ENCODE measurements at places on chromosomes 11 and 22. TPM values are rescaled to one million over a fixed set of nuclear protein-coding genes. Genes with fewer than 3 reads are reported as not detected.

Gene INSC
- 0.71 TPM for polyA plus RNA-seq

GRCh38 chr11:96704847-96705246 is 315.0 kb downstream of the JRKL start:
- no peak for DNase-seq

DNA sequence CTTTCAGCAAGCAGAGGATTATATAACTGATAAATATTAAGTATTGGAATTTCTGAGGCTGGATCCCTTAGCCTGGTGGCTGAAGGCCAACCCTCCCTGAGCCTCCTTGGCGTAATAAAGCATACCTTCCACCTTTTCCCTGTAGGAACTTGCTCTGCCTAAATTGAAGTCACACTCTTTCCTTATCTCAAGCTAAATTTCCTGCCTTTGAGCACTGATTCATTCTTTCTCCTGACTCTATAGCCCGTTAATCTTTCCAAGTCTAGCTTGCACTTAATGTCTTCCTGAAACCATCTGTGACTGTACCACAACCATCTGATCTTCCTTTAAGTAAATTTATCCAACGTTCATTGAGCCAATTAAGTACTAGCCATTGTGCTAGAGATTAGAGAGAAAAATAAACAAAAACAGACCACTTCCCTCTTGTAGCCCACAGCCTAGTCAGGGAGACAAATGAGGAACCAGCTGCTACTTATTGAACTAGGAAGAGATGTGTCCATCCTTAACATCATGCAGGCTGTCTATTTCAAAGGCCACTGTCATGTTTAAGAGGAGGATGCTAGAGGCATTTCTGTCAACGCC is 62.9 kb downstream of the GRK3 start:
- no peak for DNase-seq

DNA sequence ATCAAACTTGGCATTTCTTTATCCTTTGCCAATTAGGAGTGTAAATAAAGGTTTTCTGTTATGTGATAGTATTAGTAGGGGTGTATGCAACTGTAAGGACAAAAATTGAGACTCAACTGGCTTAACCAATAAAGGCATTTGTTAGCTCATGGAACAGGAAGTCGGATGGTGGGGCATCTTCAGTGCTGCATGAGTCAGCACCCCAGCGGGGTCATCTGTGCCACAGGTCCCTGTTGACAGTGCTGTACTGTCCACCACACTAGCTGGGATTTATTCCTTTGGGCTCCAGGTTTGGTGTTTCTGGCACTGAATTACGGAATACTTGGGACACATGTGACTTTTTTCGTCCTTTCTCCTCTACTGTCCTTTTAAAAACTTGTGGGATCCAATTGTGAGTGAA is 86.0 kb downstream of the PPP6R3 start:
- no peak for DNase-seq

Measured in left renal pelvis (tissue), 4 donors.